Activated CD4-positive, alpha-beta T cell treated with anti-CD3 and anti-CD28 coated beads, Interleukin-2, Interleukin-4, amounts not matched to agents 100 ng/mL and 50 ng/mL, durations not matched to agents 16 hours and 8 hours (primary cell): ENCODE measurements at places on chromosomes 3 and 15.

DNA sequence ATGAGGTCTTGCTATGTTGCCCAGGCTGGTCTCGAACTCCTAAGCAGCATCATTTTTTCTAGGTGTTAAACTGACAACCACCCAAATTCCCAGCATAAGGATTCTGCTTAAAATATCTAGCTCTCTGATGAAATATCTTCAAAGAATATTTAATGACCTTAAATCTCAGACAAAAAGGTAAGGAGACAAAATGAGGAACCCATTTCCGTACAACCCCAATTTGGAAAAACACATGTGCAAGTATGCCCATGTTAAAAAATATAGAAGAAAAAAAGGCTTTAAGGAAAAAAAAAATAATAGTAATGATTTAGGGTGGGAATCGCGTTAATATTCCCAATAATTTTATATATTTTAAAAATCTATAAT is 1.4 kb upstream of the SACM1L start:
- DNase-seq: no peak

GRCh38 chr3:111229301-111229700 is 157.7 kb downstream of the NECTIN3 start:
- no peak for DNase-seq

DNA sequence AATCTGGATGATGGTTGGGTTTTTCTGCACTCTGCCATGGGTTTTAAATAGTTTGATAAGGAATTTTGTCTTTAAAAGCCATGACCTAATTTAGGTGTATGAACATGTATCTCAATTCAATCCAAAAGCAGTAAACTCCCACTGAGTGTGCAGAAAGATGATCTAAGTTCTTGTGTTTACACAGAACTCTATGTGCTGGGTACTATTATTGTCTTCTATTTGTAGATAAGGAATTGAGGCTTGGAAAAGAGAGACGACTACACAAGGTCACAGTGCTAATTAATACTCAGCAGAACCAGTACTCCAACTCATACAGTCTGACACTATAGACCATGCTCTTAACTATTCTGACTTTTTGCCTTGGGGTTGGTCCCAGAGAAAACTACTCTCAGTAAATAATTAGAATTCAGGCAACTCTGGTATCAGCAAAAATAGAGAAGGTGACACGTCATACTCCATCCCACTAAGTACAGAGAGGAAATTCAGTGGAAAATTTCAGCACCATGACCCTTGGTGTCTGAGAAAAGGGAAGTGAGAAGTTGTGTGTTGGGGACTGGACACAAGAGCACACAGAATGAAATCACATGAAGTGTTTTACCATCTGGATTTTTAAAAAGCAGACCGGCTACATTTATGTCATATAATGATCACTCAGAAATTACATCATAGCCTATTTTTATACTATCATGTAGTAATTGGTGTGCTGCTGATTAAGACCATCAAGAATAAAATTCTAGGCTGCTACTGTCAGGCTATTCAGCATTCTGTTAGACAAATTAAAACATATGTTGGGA is 18.3 kb upstream of the MYH15 start:
- DNase-seq: no peak

- DNase-seq: no peak
These were observed 35.6 kb downstream of the ABCC5 start for GRCh38 chr3:183981990-183982644.

- DNase-seq: no peak
These were observed 505.8 kb downstream of the EPHA3 start for GRCh38 chr3:89613241-89613640.

- no peak for DNase-seq
These were observed 119.3 kb upstream of the SLC24A5 start for GRCh38 chr15:48001393-48002039.

DNA sequence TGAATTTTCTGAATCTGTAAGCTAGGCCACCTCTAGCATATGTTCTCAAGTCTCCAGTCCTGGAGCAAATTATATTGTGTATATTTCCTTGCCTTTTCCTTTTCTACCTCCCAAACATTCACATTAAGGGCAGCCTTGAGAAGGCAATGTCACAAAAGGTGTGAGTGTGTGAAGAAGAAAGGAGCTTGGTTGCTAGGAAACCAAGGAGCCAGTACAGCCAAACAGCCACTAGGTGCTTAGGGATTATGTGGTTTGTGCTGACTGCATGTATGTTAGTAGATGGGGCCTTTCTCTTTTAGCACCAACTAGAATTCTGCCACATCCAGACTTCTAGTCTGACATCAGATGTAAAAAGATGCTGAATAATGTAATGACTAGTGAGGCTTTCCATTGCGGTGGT is 118.8 kb upstream of the DAZL start:
- no peak for DNase-seq

DNA sequence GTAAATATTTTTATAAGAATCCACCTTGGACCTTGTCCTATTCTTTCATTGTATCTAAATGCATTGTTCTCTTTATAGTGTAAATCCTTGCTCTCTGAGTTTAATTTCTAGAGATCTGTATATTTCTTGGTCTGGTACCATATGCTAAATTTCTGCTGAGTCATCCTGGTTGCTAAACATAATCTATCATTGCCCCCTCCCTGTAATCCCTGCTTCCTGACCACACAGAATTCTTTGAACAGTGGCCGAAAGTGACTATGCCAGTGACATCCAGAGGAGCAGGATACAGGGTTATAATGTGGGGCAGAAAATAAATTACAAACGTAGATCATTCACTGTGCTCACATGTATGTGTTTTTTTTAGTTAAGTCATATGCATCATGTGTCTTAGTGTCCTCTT is 143.1 kb downstream of the DIPK2A start:
- no peak for DNase-seq

DNA sequence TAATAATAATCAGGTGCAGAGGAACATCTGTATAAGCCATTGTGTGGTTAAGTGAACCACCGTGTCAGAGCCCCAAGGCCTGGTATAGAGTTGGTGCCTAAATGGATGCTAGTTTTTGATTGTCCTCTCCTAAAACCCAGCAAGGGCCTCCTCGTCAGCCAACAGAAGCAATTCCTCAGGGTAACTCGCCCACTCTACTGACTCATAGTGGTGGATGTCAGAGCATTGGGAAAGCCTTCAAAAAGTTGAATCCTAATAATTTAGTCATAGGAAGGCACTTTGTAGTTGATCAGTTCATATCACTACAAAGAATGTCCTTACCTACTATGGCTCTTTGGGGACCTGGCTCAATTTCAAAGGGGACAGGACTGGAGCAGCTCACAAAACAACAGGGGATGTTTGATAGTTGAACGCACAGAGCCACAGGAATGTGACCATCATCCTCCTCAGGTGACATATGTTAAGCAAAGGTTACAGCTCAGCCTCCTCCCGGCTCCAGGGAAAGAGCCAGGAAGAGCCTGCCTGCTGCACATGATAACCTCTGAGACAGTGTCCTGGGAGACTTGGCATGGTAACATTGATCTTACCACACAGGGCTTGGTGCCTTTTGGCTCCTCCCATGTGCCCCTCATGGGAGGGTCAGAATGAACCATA is 338.7 kb downstream of the CLSTN2 start:
- DNase-seq: no peak

DNA sequence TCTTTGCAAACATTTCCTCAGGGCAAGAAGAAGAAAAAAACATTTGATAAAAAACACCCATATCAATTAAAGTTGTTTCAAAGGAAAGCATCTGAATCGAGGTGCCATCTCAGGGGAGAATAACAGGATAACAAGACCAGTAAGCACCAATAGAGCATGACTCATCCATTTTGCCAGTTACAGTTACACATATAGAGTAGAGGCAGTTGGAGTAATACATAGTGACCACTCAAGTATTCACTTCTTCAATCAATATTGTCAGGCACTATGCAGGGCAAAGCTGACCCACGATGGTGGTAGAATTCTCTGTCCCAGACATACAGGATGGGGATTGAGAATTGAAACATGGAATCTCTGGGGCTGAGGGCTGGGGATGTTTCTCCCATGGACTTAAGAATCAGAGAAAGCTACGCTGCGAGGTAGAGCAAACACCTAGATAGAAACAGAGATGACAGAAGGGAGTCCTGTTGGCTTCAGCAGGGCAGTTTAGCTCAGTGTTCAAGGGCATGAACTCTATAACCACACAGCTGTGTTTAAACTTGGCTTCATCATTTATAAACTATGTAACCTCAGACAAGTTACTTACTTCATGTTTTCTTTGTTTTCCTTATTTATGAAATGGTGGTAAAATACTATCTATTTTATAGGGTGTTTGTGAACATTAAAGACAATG is 186.4 kb upstream of the NANOGP8 start:
- DNase-seq: no peak

DNA sequence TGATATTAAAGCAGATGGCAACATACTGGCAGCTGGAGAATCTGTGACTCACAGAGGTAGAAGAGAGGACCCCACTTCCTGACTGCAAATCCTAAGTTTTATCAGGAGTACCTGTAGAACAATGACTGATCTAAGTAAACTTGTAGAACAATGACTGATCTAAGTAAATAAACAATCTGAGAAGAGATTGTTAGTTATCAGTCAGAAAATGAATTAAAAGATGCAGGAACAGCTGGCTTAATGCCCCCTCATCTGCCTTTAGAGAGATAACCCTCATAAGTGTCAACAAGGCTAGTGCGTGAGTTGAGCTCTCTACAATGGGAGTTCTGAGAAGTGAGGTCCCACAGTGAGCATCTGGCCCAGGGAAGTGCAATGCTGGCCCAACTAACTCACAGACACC is 14.6 kb downstream of the ACAD11 start:
- no peak for DNase-seq

GRCh38 chr3:32817558-32818228 is at the start of gene TRIM71:
TSS of gene TRIM71 (plus strand) at chr3:32817997. CDS start at chr3:32818081, 84 bp downstream.
- DNase-seq: peak; percentile 11

DNA sequence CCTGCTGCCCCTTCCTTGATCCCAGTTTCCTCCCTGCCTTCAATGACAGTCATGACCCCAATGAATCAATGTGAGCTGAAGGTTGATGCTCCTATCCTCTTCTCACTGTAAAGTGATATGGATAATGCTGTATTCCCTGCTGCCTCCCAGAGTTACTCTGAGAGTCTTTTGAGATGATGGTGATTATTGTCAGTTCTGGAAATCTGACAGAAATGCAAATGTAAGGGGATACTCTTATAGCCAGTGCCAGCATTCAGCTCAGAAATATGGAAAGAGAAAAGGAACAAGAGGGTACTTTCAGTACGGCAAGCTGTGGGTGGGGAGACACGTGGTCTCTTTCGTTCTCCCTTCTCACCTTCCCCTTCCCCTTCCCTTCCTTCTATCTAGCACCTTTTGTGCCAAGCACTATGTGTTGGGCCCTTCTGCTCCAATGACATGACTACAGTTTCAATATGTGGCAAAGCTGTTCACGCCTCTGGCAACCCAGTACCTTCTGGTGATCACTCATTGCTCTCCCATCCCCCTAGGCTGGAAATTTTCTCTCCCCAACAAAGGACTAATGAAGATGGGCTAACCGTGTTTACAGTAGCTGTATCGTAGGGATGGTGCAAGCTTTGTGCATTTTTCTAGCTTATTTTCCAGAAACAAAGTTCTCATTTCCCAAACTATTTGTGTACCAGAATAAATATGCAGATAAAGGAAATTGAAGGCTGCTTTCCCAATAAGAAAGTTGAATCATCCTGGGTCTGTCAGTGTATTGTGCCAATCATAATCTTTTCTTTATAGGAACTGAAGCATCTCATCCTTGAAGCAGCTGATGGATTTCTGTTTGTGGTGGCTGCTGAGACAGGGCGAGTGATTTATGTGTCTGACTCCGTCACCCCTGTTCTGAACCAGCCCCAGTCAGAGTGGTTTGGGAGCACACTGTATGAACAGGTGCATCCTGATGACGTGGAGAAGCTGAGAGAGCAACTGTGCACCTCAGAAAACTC is 70.3 kb downstream of the ARNT2 start:
- DNase-seq: no peak

DNA sequence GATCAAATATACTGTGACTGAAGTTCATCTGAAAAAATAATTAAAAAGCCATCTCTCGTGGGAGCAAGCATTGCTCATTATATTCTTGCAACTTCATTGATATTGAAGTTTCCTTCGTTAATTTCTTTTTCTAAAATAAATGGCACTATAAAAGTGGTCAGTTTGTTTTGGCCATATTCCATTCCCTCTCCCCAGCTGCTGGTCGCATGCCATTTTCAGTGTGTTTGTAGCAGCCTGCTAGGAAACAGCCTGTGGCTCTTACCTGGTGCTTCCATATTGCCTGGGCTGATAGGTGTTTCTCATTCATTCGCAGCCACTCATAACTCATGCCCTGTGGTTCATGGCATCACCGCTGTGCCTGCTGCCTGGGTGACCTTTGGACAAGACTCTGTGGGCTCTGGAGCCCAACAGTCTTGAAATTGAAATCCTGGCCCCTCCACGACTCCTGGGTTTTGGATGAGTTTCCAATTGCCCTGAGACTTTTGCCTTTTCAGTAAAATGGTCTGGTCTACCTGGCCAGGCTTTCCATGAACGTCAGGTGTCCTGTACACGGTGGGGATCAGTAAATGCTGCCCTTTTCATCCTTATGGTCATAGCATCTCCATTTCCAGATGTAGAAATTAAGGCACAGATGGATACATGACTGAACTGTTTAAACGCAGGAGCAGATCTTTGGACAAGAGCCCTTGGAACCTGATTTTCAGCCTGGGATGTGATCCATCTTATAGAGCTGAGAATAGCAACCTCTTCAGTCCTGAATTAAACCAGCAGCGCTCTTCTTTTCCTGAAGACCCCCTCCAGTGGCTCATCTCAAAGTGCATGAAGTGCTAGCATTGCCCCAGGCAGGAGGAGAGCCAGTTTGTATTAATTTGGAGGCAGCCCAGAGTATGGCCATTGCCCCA is 69.4 kb downstream of the SLCO3A1 start:
- no peak for DNase-seq

- peak; percentile 12 for DNase-seq
These were observed 50.6 kb downstream of the DRD3 start for GRCh38 chr3:114128231-114128630.

GRCh38 chr3:25781758-25782594 is 1.3 kb downstream of the NGLY1 start:
- DNase-seq: no peak
